ENCODE measurements at places on chromosomes 7 and 10.

DNA sequence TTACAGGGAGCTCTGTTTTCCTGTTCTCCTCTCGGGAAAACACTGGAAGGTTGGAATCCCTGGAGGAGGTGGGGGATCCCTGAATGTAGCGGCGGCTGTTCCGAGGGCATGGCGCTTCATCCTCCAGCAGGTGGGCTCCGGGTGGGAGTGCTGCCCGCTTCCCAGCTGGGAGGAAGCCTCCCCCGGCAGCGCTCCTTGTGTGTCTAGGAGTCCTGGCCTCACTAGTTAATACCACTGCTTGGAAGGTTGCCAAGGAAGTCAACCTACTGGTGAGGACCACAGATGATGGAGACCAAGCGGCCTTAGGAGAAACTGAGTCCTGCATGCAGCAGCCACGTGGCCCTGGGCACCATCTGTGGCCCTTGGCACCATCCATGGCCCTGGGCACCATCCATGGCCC lies 151.9 kb upstream of the PFKP start:
- no peak for DNase-seq

- DNase-seq: no peak
These were observed 93.1 kb downstream of the JCAD start for GRCh38 chr10:29966269-29966668.

- no peak for DNase-seq
These were observed 73.1 kb upstream of the AASS start for GRCh38 chr7:122217125-122217524.

GRCh38 chr10:126135177-126135576 lies 238.8 kb downstream of the FANK1 start:
- DNase-seq: no peak

GRCh38 chr10:49649294-49649693 lies 30.2 kb upstream of the C10orf53 start:
- no peak for DNase-seq

GRCh38 chr7:146754385-146754784 lies 637.8 kb downstream of the CNTNAP2 start:
- no peak for DNase-seq

DNA sequence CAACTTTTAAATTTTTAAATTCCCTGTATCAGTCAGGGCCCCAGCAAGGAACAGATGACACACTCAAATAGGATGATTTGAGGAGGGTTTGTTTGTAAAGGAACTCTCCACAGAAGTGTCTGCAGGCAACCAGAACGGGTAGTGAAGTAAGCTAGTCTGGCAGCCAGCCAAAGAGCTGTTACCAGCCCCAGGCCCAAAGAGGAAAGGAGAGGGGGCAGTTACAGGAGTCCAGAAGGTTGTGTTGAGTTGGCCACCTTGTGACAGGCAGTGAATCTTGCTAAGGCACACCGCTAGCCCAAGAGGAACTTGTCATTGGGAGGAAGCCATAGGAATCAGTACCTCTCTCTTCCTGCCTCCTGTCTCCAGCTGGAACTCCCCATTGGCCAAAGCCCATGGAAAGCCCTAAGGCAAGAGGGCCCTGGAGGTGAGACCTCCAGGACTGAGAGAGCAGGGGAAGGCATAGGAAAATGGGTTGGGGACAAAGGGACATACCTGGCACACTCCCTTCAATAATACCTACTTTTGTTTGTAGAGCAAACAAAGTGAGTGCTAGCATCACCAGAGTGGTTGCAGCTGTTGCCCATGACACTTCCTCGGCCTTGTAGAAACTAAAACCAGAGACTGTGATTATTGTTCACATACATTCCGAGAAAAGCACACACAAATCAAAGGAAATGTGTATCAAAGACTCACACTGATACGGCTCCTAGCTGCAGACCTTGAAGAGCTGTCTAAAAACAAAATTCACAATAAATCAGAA lies 25.4 kb upstream of the GATAD1 start:
- DNase-seq: no peak

- no peak for DNase-seq
These were observed 2.0 kb downstream of the GAL3ST4 start for GRCh38 chr7:100166317-100166940.

DNA sequence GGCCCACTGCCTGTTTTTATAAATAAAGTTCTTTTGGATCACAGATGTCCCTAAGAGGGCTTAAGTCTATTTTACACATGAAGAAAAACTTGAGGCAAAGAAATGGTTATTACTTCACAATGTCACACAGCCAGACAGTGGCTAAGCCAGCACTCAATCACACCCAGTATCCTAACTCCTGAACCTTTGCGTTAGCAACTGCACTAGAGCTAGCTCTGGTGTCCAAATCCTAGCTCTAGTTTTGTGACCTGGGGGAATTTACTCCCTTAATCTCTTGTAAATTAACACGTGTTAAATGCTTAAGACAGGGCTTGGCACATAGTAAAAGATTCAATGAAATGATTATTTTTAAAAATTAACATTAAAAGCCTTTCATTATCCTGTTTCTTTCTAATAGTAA lies 49.0 kb upstream of the TPK1 start:
- no peak for DNase-seq

DNA sequence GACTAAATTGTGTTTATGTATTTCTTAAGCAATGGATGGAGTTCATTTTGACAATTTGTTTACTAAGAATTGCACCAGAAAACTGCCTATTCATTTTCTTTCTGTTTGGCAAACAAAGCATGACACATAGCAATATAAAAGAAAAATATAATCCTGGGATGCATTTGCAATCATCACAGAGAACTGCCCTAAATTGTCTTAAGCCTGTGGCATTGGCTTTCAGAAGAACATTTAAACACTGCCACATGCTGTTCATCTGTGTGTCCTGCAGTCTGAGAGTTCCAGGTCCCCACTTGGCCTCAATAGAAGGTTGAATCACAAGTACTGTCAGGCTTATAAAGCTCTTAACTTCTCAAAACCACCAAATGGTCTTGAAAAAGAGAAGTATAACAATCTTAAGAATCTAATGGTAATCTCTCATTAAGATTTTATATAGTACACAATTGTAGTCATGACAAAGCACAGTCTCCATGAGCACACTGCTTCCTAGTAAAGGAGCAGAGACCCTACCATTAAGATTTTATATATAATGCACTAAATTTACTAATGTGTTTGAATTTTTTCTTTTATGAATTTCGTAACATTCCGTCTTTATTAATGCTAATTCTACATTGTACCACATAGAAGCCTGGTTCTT lies 29.9 kb downstream of the RNLS start:
- DNase-seq: peak; percentile 56

GRCh38 chr10:112826018-112826697 lies 123.9 kb upstream of the TCF7L2 start:
- no peak for DNase-seq

- DNase-seq: no peak
These were observed 21.4 kb upstream of the RSBN1L start for GRCh38 chr7:77674878-77675277.

DNA sequence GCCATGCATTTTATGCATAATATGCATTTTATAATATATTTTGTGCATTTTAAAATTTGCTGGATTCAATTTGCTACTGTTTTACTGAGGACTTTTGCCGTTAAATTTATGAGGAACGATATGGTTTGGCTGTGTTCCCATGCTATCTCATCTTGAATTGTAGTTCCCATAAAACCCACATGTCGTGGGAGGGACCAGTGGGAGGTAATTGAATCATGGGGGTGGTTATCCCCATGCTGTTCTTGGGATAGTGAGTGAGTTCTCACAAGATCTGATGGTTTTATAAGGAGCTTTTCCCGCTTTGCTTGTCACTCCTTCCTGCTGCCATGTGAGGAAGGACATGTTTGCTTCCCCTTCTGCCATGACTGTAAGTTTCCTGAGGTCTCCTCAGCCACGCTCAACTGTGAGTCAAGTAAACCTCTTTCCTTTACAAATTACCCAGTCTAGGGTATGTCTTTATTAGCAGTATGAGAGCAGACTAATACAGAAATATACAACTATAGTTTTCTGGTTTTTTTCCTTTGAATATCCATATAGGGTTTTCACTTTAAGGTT lies 201.4 kb upstream of the SH2B2 start:
- DNase-seq: no peak

DNA sequence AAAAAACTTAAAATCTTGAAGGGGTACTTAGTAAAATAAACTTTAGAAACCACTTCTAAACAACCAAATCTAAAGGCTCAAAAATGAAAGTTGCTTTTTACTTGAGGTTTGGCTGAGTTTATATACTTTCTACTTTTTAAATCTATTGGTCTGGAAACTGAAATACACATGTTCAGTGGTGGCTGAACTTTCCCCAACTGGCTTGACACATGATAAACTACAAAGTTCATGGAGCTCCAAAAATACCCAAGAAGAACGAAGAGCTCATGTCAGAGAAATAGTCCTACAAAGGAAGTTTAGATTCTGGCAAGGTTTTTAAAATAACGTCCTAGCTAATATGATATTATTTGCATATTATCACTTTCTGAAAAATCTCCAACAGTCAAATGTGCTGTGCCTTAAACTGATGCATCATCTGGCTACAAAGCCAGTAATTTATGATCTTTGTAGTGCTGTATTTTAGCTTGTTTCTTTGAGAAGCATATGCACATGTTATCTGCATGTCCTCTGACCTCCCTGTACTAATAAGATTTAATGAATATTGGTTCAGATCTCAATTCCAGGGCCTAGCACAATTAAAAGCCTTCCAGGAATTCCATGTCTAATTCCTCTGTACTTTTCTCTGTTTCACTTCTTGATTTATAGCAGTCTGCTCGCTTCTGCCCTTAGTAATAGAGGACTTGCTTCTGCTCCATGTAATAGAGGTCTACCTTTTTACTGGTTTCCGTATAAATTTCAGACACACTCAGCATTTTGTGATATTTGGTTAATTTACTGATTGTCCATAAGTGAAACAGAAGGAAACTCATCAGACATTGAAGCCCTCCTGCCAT lies 28.2 kb downstream of the SEMA3C start:
- DNase-seq: no peak

DNA sequence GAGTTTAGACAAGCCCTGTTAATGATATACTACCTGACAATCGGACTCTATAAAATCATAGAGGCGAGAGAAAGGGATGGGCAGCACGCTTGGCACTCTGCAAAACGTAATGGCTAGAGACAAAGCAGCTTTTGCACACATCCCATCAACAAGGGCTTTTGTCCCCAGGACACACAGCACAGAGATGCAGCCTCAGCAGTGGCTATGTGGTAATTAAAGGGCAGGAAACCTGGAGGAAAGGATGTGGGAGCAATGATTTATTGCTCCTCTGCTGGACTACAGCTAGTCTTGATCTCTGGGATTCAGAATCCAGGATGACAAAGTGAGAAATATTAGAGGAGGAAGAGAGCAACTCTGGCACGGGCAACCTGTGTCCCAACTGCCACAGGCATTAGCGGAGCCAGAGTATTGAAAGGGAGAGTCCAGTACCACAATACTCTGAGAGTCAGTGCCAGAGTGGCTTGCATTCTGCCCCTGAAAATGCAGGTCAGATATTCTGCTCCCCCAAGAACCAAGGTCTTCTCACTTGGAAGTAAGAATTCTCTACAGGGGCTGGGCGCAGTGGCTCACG lies 96.5 kb downstream of the ARMH3 start:
- no peak for DNase-seq

- DNase-seq: no peak
These were observed 50.0 kb downstream of the AMZ1 start for GRCh38 chr7:2737771-2738540.

- no peak for DNase-seq
These were observed 32.8 kb downstream of the DNAJB12 start for GRCh38 chr10:72322030-72322279.

DNA sequence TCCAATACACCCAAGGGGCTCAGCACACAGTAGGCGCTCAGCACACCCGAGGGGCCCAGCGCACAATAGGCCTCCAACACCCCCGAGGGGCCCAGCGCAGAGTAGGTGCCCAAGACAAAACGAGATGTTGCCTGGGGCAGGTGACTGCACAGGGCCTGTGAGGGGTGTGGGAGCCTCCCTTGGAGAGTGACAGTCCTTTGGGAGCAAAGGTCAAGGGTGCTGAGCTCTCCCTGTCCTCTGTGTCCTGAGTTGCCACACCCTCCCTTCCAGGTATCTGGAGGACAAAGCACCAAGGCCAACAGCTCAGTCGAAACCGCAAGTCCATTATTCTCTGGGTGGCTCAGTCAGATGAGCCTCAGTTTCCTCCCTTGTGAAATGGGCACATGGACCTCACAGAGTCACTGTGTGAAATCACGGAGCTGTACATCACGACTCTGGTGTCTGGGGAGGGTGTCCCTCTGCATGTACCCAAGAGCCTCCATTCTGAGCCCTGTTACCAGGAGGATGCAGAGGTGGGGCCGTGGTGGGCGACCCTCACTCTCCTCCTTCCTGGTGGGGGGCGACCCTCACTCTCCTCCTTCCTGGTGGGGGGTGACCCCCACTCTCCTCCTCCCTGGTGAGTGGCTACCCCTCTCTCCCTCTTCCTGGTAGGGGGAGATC lies 81.3 kb downstream of the FOXL3 start:
- DNase-seq: no peak

GRCh38 chr10:15660990-15661389 lies 58.7 kb downstream of the ITGA8 start:
- DNase-seq: no peak

DNA sequence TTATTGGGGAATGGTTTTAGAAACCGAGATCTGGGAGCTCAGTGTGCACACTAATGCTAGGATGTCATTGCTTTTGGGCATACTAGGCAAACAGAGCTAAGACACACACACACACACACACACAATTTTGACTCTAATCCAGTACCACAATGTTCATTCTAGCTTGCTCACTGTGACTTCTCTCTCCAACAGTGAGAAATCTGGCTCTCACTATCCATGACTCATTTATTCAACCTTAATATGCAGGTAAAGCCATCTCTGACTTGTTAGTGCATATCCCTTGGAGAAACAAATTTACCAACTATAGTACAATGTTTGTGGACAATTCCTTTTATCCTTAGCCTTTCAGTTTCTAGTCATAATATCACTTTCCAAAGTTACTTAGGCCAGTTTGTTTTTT lies 5.9 kb upstream of the BMS1 start:
- DNase-seq: no peak

DNA sequence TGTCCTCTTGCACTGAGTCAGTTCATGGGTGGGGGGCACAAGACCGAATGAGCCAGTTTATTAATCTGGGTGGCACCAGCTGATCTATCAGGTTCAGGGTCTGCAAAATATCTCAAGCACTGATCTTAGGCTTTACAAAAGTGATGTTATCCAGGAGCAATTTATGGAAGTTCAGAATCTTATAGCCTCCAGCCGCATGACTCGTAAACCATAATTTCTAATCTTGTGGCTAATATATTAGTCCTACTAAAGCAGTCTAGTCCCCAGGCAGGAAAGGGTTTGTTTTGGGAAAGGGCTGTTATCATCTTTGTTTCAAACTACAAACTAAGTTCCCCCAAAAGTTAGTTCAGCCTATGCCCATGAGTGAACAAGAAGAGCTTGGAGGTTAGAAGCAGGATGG lies 33.9 kb downstream of the AKR1C8 start:
- no peak for DNase-seq
